ENCODE measurements at places on chromosomes 12 and 14. TPM values are rescaled to one million over a fixed set of nuclear protein-coding genes. Genes with fewer than 3 reads are reported as not detected.

The DEPDC4 gene
- total RNA-seq = 2.3 TPM

DNA sequence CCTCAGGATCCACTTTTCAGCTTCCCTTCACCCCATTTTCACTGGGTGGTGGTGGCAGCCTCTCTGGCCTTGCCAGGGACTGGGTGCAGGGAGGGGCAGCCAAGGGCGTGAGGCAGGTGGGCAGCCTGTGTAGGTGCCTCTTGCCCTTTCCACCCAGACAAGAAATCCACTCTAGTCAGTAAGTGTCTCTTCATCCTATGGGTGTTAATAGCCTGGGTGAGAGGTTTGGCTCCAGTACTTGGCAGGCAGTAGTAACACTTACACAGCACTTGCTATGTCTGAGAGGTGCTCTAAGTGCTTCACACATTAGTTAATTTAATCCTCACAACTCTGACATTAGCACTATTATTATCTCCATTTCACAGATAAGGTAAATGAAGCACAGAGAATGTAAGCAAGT lies 171.9 kb downstream of the EMP1 start:
- no peak for DNase-seq

DNA sequence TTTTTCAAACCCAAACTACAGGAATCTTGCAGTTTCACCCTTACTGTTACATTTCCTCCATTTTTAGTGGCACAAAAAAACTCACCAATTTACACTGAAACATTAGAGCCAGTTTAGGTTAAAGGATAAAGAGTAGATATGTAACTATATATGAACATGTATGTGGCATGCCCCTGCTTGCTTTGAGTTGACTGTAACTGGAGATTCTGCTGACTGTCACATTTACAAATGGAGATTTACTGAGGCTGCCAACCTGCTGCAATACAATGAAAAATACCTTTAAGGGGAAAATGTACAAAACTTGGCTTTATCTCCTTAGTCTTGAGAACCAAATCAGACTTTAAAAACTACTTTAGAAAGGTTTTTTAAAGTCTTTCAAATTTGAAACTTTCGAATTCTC lies 28.3 kb downstream of the STON2 start:
- DNase-seq = no peak

GRCh38 chr14:104604458-104605449 lies at the start of gene TMEM179:
TMEM179 (minus strand) TSS chr14:104604772; CDS start chr14:104604741, 31 bp downstream.
- no peak for DNase-seq

DNA sequence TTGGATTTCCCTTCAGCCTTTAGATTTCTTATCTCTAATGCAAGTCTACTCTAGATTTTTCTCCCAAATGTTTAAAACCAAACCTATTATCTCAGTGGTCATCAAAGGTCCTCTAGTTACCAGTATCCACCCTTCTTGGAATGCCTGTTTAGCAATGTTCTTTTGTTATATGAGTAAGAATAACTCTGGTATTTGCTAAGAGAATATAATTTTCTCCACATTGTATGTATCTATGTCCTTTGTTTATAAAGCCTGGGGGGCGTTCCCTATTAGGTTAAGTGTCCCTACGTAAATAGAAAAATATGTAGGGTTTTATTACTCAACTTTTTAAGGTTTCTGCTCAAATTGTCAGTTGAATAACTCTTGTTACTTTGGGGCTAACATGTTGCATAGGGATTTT lies 27.3 kb downstream of the PPM1A start:
- DNase-seq = no peak

The DACT1 gene
- total RNA-seq = 5.0 TPM

GRCh38 chr12:41891226-41891625 lies 253.4 kb downstream of the GXYLT1 start:
- DNase-seq = no peak

The AICDA gene
- 0.96 TPM for total RNA-seq

DNA sequence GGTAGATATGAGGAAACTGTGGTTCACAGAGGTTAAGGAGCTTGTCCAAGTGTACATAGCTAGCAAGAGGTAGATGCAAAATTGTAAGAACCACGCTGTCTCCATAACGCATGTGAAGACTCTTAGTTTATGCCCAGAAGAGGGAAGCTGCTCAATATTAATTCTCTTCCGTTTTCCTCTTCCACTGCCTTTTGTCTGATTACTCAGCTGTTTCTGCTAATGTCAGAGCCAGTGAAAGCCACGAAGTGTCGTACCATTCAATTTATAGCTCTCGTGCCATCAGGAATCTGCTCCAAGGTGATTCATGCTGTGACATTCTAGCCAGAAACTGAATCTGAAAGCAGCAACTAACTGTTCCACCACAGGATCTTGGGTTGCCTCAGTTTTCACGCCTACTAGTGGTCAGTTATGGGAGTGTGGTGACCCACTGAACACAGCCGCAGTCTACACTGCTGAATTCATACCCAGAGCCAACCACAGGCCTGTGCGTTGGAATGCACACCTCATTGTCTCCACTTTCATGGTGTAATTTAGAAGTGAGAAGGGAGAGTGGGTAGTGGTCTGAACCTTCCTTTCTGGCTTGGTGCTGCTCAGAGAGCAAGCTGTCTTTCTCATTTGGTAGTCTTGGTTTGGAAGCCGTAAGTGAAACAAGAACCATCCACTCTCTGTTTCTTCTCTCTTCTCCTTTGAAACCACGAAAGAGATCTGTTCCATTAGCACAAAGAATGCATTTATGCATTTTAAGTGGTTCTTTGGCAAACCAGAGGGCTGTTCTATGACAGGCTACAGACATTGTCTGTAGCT lies 74.2 kb upstream of the NAP1L1 start:
- DNase-seq = no peak

Measured in breast epithelium (tissue), 4 donors.